ENCODE measurements at places on chromosomes 3 and 15.

GRCh38 chr3:113088616-113089015, 97.8 kb downstream of the GTPBP8 start:
- no peak for DNase-seq

- DNase-seq = no peak
Observed at GRCh38 chr15:66802025-66803001, 100.3 kb downstream of the SMAD6 start.

- no peak for DNase-seq
Observed at GRCh38 chr3:134092208-134092701, 62.5 kb upstream of the SLCO2A1 start.

GRCh38 chr15:64460724-64461720, 644 bp downstream of the ZNF609 start:
- DNase-seq = peak; percentile 75

- no peak for DNase-seq
Observed at GRCh38 chr3:160629491-160629890, 47.5 kb upstream of the ARL14 start.

GRCh38 chr3:138509586-138509985, 75.2 kb downstream of the ESYT3 start:
- no peak for DNase-seq

- DNase-seq = no peak
Observed at GRCh38 chr15:30870681-30871080, 33.0 kb upstream of the FAN1 start.

DNA sequence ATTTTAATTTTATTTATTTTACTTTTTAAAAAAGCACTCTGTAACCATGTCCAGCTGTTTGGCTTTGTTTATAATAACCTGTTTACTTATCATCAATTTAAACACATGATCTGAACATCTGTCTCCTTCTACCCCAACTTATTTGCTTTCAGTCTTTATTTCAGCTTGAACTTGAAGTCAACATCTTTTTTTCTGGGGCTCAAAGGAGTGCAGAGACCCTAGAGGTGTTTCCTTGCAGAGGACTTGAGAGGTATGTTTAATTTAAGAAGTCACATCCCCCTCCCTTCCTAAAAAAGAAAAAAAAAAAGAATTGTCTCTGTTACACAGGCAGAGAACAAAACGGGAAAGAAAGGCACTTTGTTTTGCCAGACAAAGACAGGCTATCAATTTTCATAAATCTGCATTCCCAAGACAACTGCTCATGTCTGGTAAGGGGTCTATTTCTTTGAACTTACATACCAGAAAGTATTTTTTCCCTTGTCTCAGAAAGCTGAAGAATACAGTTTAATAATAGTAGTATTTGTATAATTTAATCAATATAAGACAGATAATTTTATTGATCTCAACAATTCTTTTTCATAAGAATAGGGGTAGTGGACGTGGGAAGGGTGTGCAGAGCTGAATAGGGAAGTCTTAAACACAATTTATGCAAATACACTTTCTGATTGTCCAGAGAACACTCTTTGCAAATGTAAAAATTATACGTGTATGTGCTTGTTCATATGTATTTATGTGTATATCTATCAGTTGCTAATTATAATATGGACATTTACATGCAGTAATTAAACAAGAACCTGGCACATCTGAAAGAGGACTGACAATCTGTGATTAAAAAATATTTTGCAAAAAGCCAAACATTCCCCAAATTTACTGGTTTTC, 109.7 kb upstream of the PDZRN3 start:
- no peak for DNase-seq

- DNase-seq = no peak
Observed at GRCh38 chr15:33807665-33808064, 160.6 kb upstream of the CHRM5 start.

GRCh38 chr3:185702262-185703225, 116.4 kb downstream of the SENP2 start:
- DNase-seq = no peak

DNA sequence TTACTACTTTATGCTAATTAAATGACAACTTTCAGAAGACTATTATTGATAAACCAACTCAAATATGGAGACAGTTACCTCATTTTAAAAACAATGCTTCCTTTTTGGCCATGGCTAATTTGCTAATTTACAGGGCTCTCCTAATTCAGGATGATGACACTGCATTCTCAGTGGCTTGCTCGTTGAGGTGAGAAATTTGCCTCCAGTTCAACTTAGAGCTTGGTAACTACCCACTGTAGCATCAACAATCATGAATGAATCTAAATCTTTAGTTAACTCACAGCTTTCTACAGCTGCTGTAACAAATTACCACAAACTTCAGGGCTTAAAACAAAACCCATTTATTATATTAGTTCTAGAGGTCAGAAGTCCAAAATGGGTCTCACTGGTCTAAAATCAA, 14.0 kb downstream of the PBRM1 start:
- no peak for DNase-seq

DNA sequence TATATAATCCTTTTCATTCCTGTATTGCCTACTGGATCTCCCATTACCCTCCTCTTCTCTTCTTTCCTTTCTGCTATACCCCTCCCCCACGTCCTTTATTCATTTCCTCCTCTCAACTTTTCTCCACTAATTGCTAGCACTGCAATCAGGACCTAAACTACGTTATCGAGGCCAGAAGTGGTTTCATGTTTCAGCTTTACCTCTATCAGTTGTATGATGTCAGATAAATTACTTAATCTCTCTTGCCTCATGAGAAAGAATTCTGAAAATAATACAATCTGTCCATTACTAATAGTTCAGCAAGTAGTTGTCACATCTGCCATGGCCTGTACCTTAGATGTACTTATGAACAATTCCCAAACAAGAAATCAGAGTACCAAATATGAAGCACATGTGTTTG, 10.6 kb downstream of the POPDC2 start:
- no peak for DNase-seq

- no peak for DNase-seq
Observed at GRCh38 chr3:46187876-46188275, 20.2 kb downstream of the CCR1 start.

DNA sequence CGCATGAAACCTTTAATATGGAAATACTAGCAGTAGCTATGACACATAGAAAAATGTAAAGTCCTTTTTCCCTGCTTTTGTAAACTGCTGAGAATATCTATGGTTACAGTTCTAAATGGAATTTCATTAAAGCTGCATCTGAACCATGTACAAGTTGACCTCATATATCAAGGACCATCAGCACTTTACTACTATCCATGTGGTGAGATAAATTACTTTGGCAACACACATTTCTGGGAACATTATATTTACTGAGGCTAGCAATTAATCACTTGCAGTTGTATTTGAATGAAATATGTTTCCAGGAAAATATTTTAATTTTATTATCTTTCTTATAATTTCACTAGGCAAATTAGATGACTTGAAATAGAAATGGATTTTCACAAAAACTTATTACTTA, 545.5 kb downstream of the NAALADL2 start:
- DNase-seq = no peak

DNA sequence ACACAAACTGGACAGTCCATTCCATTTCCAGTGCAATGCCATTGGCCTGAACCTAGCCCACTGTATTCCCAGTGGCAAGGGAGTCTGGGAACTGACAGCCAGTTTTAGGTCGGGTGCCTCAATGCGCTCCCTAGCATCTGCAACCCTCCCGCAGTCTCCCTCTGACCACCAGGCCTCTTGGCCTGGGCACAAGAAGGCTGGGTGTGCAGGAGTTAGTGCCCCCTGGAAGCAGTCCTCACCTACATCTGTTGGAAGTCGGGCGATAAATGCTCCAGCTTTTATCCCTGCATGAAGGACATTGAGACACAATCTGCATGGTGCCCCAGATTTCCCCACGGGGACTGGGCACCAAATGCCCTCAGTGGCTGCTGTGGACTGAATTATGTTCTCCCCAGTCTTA, 12.7 kb downstream of the C3orf22 start:
- DNase-seq = no peak

- DNase-seq = no peak
Observed at GRCh38 chr3:53382106-53382505, 34.8 kb upstream of the DCP1A start.

Measured in HuH-7 (cell line).